ENCODE measurements at places on chromosomes 1 and 21. TPM values are rescaled to one million over a fixed set of nuclear protein-coding genes. Genes with fewer than 3 reads are reported as not detected.

DNA sequence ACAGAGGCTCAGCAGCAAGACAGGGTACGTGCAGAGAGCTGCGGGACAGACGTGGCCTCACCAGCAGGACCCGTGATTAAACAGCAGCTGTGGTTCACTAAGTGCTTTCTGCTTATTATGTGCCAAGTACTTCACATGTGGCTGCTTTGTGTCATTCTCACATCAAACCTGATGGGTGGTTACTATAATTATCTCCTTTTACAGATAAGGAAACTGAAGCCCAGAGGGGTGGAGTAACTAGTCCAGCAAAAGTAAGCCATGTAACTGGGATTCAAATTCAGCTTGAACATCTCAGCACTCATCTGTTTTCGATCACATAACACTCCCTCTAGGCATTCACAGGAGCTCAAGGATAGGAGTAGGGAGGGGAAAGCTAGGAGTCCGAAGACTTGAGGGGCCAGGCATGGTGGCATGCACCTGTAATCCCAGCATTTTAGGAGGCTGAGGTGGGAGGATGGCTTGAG lies 50.8 kb upstream of the CLIC4 start:
- H3K27me3 ChIP-seq = no peaks in the 10 kb centered on the region
- H3K4me3 ChIP-seq = no peak overlapping the region

- H3K4me1 ChIP-seq = no peaks in the 10 kb centered on the region
- DNase-seq = no peak
- no peak overlapping the region for H3K27ac ChIP-seq
- no peaks in the 10 kb centered on the region for H3K36me3 ChIP-seq
- H3K27me3 ChIP-seq = no peaks in the 10 kb centered on the region
Observed at GRCh38 chr1:233627823-233628222, 13.9 kb downstream of the KCNK1 start.

DNA sequence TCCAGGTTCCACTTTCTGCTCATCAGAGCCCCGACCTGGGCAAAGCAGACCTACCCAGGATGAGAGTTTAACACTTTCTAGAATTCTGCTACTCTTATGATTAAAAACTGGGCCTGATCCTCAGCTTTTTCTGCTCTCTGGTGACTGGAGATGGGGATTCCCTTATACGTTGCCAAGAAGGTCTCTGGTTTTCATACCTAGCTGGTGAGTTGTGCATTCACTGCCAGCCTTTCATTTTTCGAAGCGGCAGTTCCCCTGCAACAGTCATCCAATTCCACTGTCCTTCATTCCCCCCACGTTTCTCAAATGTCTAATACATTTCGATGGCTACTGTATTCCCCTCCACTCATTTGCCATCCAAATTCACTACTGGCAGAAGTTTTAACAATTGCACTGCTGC lies 135.3 kb downstream of the ADSS2 start:
- H3K27me3 ChIP-seq = no peaks in the 10 kb centered on the region
- DNase-seq = no peak
- no peaks in the 10 kb centered on the region for H3K36me3 ChIP-seq
- no peak overlapping the region for H3K4me3 ChIP-seq

- H3K36me3 ChIP-seq = no peaks in the 10 kb centered on the region
- H3K4me1 ChIP-seq = no peaks in the 10 kb centered on the region
- H3K4me3 ChIP-seq = no peak overlapping the region
- H3K27me3 ChIP-seq = peaks cover 17% of the 10 kb centered on the region
- no peak overlapping the region for H3K27ac ChIP-seq
- DNase-seq = no peak
Observed at GRCh38 chr1:205493241-205494085, 11.0 kb upstream of the CDK18 start.

CLCNKB gene
- total RNA-seq = not detected

GRCh38 chr1:238778113-238778512 lies 608.3 kb upstream of the CHRM3 start:
- DNase-seq = no peak
- no peaks in the 10 kb centered on the region for H3K36me3 ChIP-seq
- no peak overlapping the region for H3K27ac ChIP-seq
- no peak overlapping the region for H3K4me3 ChIP-seq
- no peaks in the 10 kb centered on the region for H3K4me1 ChIP-seq

DNA sequence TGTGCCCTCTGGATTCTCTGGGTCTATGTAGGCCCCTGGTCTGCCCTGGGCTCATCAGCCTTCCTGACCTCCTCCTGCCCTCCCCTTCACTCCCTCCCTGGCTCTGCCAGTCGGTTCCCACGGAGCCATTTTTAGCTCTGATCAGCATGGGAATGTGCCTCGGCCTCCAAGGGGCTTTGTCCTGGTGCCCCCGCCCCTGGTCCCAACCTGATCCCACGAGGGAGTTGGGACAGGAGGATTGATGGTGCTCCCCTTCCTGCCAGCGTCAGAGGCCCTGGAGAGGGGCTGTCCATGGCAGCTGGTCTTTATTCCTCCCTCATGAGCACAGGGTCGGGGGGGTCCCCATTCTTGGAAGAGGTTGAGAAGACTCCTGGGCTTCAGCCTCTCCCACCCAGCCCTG lies 24.9 kb downstream of the ETNK2 start:
- peaks cover 9% of the 10 kb centered on the region for H3K4me1 ChIP-seq
- no peak for DNase-seq

DNA sequence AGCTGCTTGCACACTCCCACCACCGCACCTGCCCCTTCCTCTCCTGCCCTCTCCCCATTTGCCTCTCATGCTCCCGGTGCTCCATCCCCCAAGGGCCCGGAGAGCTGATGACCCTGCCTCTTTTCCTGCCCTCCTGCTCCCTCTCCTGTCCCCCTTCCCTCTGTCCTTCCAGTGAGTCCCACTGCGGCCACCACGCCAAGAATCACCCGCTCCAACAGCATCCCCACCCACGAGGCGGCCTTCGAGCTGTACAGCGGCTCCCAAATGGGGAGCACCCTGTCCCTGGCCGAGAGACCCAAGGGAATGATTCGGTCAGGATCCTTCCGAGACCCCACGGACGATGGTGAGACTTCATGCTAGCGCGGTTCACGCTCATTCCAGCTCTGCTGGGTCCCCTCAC lies 40.7 kb upstream of the IPO9 start:
- H3K4me3 ChIP-seq = no peak overlapping the region
- DNase-seq = no peak
- no peaks in the 10 kb centered on the region for H3K4me1 ChIP-seq
- no peak overlapping the region for H3K27ac ChIP-seq

DNA sequence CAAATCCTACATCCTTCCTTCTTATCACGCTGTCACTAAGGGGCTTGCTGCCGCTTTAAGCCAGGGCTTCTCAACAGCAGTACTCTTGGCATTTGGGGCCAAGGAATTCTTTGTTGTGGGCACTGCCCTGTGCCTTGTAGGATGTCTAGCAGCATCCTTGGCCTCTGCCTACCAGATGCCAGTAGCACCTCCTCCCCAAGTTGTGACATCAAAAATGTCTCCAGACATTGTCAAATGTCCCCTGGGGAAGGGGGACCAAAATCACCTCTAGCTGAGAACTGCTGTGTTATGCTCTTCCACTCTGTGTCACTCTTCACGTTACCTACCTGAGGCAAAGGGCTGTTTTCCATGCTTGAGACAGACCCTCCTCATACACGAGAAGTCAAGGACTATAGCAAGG lies 400.3 kb upstream of the POU3F1 start:
- no peaks in the 10 kb centered on the region for H3K36me3 ChIP-seq
- H3K27me3 ChIP-seq = peaks cover 4% of the 10 kb centered on the region

RORC gene
- 11.2 TPM for total RNA-seq

GJA9 gene
- not detected for total RNA-seq

- H3K27me3 ChIP-seq = no peaks in the 10 kb centered on the region
- H3K4me1 ChIP-seq = peaks cover 12% of the 10 kb centered on the region
- DNase-seq = no peak
- no peaks in the 10 kb centered on the region for H3K36me3 ChIP-seq
- no peak overlapping the region for H3K4me3 ChIP-seq
Observed at GRCh38 chr1:905071-905749, 18.5 kb upstream of the SAMD11 start.

PROX1 gene
- total RNA-seq = not detected

UBASH3A gene
- total RNA-seq = 93.6 TPM

LCE5A gene
- total RNA-seq = not detected

DNA sequence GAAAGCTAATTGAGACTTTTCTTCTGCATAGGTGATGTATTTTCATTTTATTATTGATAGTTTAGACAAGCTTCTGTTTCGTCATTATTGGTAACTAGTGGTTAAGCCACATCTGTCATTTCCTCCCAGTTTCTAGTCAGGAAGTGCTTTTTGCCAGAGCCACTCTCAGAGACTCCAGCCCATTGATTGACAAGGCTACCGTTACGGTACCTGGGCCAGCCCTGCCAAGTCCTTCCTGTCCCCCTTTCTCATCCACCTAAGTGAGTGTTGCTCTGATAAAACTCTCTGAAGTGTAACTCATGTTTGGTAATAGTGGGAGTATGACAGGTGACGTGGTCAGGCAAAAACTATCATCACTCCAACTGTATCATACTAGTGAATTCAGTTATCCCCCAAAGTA lies 29.6 kb upstream of the AGL start:
- H3K27me3 ChIP-seq = no peaks in the 10 kb centered on the region
- H3K4me1 ChIP-seq = peaks cover 15% of the 10 kb centered on the region
- no peak overlapping the region for H3K27ac ChIP-seq
- peak; percentile 51 for DNase-seq

GRCh38 chr1:108961198-108961597 lies 2.1 kb downstream of the CLCC1 start:
- H3K4me1 ChIP-seq = peaks cover 42% of the 10 kb centered on the region
- H3K4me3 ChIP-seq = no peak overlapping the region
- no peaks in the 10 kb centered on the region for H3K27me3 ChIP-seq
- peak; percentile 29 for DNase-seq
- H3K27ac ChIP-seq = no peak overlapping the region
- no peaks in the 10 kb centered on the region for H3K36me3 ChIP-seq

TRABD2B gene
- total RNA-seq = not detected
